Pancreas (tissue), 10 donors: ENCODE measurements at places on chromosomes 2 and 18. TPM values are rescaled to one million over a fixed set of nuclear protein-coding genes. Genes with fewer than 3 reads are reported as not detected.
A peak's percentile ranks its signal among the peaks of the same experiment; 100 is the strongest.

HOXD12 gene
- total RNA-seq: not detected

GRCh38 chr2:172555272-172555521 lies 693 bp upstream of the PDK1 start:
- H3K36me3 ChIP-seq: no peaks in the 10 kb centered on the region
- peak overlapping the region; percentile 95 for H3K27ac ChIP-seq
- peak overlapping the region; percentile 64 for H3K4me3 ChIP-seq
- no peaks in the 10 kb centered on the region for H3K27me3 ChIP-seq
- no peak for DNase-seq
- H3K4me1 ChIP-seq: peaks cover 4% of the 10 kb centered on the region

- H3K27me3 ChIP-seq: no peaks in the 10 kb centered on the region
- no peak for DNase-seq
- H3K36me3 ChIP-seq: no peaks in the 10 kb centered on the region
- no peaks in the 10 kb centered on the region for H3K4me1 ChIP-seq
- no peak overlapping the region for H3K27ac ChIP-seq
Observed at GRCh38 chr2:140596447-140596846, 1534.4 kb downstream of the LRP1B start.

CFC1B gene
- total RNA-seq: 0.55 TPM

DNA sequence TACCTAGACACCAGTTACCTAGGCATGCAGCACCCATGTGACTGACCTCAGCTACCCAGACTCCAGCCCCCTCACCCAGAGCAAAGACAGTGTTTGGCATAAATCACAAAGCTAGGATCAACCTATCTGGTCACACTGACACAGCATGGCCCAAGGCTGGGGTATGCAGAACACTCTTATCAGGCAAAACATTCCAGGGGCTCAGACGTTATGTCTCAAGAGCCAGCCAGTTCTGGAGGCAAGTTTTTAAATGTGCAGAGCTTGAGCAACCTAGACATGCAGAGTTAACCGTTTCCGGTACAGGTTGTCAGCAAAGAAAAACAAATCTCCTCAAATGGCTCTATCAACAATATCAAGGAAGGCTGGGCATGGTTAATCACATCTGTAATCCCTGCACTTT lies 92.8 kb downstream of the AP1S3 start:
- no peak overlapping the region for H3K4me3 ChIP-seq
- no peaks in the 10 kb centered on the region for H3K4me1 ChIP-seq
- no peaks in the 10 kb centered on the region for H3K36me3 ChIP-seq
- no peak overlapping the region for H3K27ac ChIP-seq

- no peak overlapping the region for H3K4me3 ChIP-seq
- H3K27me3 ChIP-seq: no peaks in the 10 kb centered on the region
- H3K4me1 ChIP-seq: no peaks in the 10 kb centered on the region
- H3K27ac ChIP-seq: no peak overlapping the region
Observed at GRCh38 chr2:189109921-189110397, 69.6 kb downstream of the COL5A2 start.

DNA sequence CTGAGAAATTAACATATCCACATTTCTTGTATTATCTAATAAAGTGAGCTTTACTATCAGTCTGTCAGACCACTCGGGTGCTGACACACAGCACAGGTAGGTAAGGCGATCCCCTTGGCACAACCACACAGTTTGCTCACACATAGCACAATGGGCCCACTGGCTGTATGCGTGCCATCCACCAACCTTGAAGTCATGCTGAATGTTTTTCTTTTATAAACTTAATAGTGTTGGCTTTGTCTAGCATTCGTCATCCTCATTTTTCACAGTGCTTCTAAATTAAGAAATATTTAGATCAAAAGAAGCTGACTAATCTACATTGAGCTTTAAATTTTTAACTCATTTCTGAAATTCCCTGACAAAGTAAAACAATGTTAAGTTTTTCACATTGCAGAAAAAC lies 50.0 kb upstream of the PAPOLG start:
- no peak overlapping the region for H3K4me3 ChIP-seq
- no peaks in the 10 kb centered on the region for H3K27me3 ChIP-seq
- no peak overlapping the region for H3K27ac ChIP-seq
- no peak for DNase-seq
- H3K36me3 ChIP-seq: no peaks in the 10 kb centered on the region

CFC1 gene
- total RNA-seq: 6.1 TPM

DNA sequence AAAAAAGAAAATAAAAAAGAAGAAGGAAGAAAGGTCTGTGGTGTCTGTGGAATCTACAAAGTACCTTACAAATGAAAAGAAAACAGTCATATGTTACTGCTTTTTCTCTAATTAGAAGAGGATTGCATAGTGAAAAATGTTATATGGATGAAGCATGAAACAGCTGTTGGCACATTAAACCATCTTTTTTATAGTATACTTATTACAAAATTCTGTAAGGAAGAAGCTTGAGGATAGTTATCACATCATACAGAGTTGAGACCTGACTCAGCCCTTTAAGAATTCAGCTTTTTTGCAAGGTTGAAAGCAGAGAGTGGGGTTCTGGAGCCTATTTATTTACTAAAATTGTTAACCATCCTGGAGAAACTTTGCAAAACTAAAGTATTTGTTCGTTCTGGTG lies 222.7 kb downstream of the PHLPP1 start:
- no peaks in the 10 kb centered on the region for H3K27me3 ChIP-seq
- no peak for DNase-seq
- H3K4me3 ChIP-seq: no peak overlapping the region
- no peaks in the 10 kb centered on the region for H3K36me3 ChIP-seq
- H3K27ac ChIP-seq: no peak overlapping the region

GRCh38 chr2:100106460-100106859 lies 35.9 kb downstream of the AFF3 start:
- no peak overlapping the region for H3K4me3 ChIP-seq
- H3K36me3 ChIP-seq: no peaks in the 10 kb centered on the region
- H3K27me3 ChIP-seq: no peaks in the 10 kb centered on the region
- no peaks in the 10 kb centered on the region for H3K4me1 ChIP-seq
- no peak for DNase-seq

GRCh38 chr2:67572721-67573435 lies 175.7 kb downstream of the ETAA1 start:
- H3K27ac ChIP-seq: peak overlapping the region; percentile 65
- H3K4me1 ChIP-seq: peaks cover 24% of the 10 kb centered on the region
- H3K27me3 ChIP-seq: no peaks in the 10 kb centered on the region

PAX8 gene
- total RNA-seq: not detected

GRCh38 chr2:237254911-237255578 lies 158.9 kb downstream of the COL6A3 start:
- no peaks in the 10 kb centered on the region for H3K4me1 ChIP-seq
- H3K36me3 ChIP-seq: no peaks in the 10 kb centered on the region
- H3K27ac ChIP-seq: no peak overlapping the region
- no peak for DNase-seq

STK16 gene
- 16.7 TPM for total RNA-seq

ANKRD62 gene
- total RNA-seq: 2.8 TPM

VIT gene
- 0.44 TPM for total RNA-seq

FNDC4 gene
- 3.1 TPM for total RNA-seq

- no peaks in the 10 kb centered on the region for H3K4me1 ChIP-seq
- DNase-seq: no peak
- H3K27me3 ChIP-seq: no peaks in the 10 kb centered on the region
Observed at GRCh38 chr2:191645434-191646162, 32.3 kb upstream of the NABP1 start.

- no peak for DNase-seq
- H3K4me3 ChIP-seq: no peak overlapping the region
- no peaks in the 10 kb centered on the region for H3K27me3 ChIP-seq
- H3K36me3 ChIP-seq: no peaks in the 10 kb centered on the region
Observed at GRCh38 chr18:36264283-36264682, 33.2 kb upstream of the FHOD3 start.

ALPP gene
- not detected for total RNA-seq

DNA sequence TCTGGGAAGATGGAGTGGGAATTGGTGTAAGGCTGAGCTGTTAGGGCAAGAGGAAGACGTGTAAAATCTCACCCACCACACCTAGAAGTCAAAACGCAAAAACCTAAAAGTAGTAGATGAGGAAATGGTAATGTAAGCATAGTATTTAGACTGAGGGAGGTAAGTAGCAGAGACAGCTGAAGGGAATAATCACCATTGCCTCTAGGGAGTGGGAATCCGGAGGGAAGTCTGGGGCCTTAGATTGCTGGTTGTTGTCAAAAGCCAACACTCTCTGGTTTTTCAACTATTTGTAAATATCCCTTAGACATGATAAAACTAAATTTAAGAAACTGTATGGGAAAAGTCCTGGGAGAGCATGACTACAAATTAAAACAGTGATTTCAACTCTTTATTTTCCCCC lies 28.7 kb upstream of the MYCN start:
- H3K36me3 ChIP-seq: no peaks in the 10 kb centered on the region
- no peak for DNase-seq
- no peaks in the 10 kb centered on the region for H3K27me3 ChIP-seq
- no peak overlapping the region for H3K27ac ChIP-seq
- no peak overlapping the region for H3K4me3 ChIP-seq

GRCh38 chr2:55763721-55764120 lies 70.1 kb upstream of the PNPT1 start:
- no peak overlapping the region for H3K27ac ChIP-seq
- no peaks in the 10 kb centered on the region for H3K4me1 ChIP-seq
- DNase-seq: no peak
- no peak overlapping the region for H3K4me3 ChIP-seq
- H3K36me3 ChIP-seq: no peaks in the 10 kb centered on the region
- H3K27me3 ChIP-seq: no peaks in the 10 kb centered on the region

- DNase-seq: no peak
- H3K36me3 ChIP-seq: no peaks in the 10 kb centered on the region
- no peaks in the 10 kb centered on the region for H3K4me1 ChIP-seq
Observed at GRCh38 chr2:109275120-109276012, 146.4 kb downstream of the SH3RF3 start.

DNA sequence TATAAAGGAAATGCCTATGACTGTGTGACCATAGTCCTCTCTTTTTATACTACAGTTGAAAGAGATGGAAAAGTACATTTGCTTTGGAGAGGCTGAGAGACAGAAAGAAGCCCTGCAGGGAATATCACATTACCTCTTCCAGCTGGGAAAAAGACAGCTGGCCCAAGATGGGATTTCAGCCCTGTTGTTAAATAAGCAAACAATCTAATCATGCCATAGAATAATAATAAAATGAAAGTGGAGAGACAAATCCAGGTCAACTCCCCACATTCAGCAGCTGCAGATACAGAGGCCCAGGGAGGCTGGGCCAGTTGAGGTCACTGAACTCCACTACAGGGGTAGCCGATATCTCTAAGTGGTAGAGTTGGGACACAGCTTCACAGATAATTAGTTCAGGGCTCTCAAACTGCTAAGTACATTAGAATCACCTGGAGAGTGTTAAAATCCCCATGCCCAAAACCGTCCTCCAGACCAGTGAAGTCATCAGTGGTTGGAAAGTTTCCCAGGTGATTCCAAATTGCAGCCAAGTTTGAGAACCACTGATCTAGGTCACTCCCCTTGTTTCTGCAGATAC lies 81.9 kb downstream of the MOGAT1 start:
- no peak overlapping the region for H3K4me3 ChIP-seq
- H3K4me1 ChIP-seq: peaks cover 11% of the 10 kb centered on the region
- DNase-seq: peak; percentile 68
- H3K27ac ChIP-seq: peak overlapping the region; percentile 23

ASB18 gene
- total RNA-seq: not detected

DNA sequence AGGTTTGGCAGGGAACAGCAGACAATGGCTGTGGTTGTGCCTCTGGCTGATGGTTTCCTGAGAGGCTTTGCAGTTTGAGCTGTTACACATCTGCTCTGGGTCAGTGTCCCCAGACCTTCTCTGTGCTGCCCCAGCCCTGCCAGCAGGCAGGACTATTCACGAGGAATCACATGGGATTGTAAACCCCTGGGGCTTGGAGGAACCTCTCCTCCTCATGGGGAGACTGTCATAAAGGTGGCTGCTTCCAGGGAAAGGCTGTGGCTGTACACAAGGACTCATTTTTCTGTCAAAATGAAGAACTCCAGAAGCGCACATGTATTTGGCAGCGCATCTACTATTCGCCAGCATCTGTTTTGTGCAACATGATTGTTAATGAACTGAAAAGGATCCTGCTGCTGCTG lies 142.6 kb upstream of the CYP1B1 start:
- peak; percentile 3 for DNase-seq
- no peaks in the 10 kb centered on the region for H3K4me1 ChIP-seq
- no peaks in the 10 kb centered on the region for H3K27me3 ChIP-seq
- H3K27ac ChIP-seq: no peak overlapping the region

SOCS6 gene
- total RNA-seq: 8.4 TPM

DNA sequence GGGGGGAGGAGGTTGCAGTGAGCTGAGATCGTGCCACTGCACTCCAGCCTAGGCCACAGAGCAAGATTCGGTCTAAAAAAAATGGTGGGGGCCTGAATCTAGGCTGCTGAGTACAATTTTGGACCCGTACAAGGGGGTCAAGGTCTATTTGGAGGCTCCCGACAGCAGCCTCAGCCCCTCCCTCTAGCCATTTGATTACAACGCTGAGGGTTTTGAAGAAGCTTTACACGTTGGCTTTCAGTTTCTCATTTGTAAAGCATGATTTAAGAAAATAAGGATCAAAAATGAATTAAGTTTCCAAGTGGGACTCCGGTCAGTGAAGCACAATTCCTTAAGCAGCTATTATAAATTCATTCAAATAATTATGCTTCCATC lies 133.9 kb downstream of the TGIF1 start:
- H3K4me1 ChIP-seq: no peaks in the 10 kb centered on the region
- H3K27me3 ChIP-seq: no peaks in the 10 kb centered on the region
- H3K36me3 ChIP-seq: no peaks in the 10 kb centered on the region
- DNase-seq: no peak
- no peak overlapping the region for H3K27ac ChIP-seq
- H3K4me3 ChIP-seq: no peak overlapping the region

RPRM gene
- 0.16 TPM for total RNA-seq

GRCh38 chr18:59360381-59360780 lies 1.3 kb upstream of the LMAN1 start:
- no peaks in the 10 kb centered on the region for H3K4me1 ChIP-seq
- H3K27me3 ChIP-seq: no peaks in the 10 kb centered on the region
- DNase-seq: no peak
- peaks cover under 1% of the 10 kb centered on the region for H3K36me3 ChIP-seq
- H3K4me3 ChIP-seq: no peak overlapping the region

GRCh38 chr2:160317181-160318099 lies 117.4 kb upstream of the ITGB6 start:
- no peaks in the 10 kb centered on the region for H3K27me3 ChIP-seq
- no peaks in the 10 kb centered on the region for H3K36me3 ChIP-seq
- H3K4me3 ChIP-seq: no peak overlapping the region
- no peaks in the 10 kb centered on the region for H3K4me1 ChIP-seq

KLHL14 gene
- total RNA-seq: 0.09 TPM

- no peaks in the 10 kb centered on the region for H3K36me3 ChIP-seq
- peak overlapping the region; percentile 96 for H3K27ac ChIP-seq
- H3K4me3 ChIP-seq: peak overlapping the region; percentile 37
- no peak for DNase-seq
- H3K27me3 ChIP-seq: no peaks in the 10 kb centered on the region
- peaks cover 4% of the 10 kb centered on the region for H3K4me1 ChIP-seq
Observed at GRCh38 chr2:177553176-177553884, 160.8 kb downstream of the AGPS start.
